ENCODE measurements at places on chromosomes 3 and 15. TPM values are rescaled to one million over a fixed set of nuclear protein-coding genes. Genes with fewer than 3 reads are reported as not detected.
A peak's percentile ranks its signal among the peaks of the same experiment; 100 is the strongest.

DNA sequence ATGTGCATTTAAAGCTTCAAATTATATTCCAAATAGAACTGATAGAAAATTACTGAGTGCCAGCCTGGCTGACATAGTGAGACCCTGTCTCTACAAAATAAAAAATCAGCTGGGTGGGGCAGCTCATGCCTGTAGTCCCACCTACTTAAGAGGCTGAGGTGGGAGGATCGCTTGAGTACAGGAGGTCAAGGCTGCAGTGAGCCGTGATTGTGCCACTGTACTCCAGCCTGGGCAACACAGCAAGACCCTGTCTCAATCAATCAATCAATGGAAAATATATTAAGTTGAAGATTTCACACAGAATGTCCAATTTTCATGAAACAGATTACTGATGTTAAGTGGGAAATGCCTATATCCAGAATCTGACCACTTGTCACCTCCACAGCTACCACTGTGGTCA is 4.1 kb downstream of the MON1A start:
- no peak for DNase-seq

RETNLB gene
- total RNA-seq = not detected

DNA sequence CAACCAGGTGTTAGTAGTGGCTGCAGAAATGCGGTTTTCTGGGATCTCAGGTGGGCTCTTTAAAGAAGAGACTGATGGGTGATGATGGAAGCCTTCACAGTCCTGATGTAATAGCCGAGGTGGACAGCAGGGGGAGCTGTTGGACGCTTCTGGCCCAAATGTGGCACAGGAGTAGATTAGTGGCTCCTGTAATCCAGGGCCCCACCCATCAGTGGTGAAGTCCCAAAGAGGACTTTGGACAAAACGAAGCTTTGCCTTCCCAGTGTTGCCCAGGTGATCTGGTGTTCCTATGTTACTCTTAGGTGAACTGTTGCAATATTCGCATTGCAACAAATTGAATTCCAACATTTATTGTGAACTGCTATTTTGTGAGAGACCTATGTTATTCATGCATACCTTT is 31.8 kb upstream of the MYZAP start:
- DNase-seq = peak; percentile 55

GRCh38 chr15:88690331-88690730 is 51.5 kb downstream of the ISG20 start:
- no peak for DNase-seq

IL20RB gene
- total RNA-seq = 3.6 TPM

DNA sequence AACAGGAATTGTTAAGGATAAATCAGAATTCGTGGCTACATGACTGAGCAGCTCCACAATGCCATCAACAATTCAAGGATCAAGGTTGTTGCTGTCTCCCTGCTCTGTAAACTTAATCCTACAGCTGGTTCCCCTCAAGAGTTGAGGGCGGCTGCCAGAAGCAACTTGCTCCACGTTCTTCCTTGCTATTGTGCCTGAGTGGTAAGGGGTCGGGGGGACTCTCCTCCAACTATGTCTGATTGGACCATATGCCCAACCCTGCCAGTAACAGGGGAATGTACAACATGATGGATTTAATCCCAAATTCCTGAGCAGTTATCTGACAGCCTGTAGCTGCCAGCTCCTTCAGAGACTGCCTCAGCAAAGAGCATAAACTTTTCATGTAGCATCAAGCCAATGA is 37.9 kb upstream of the MECOM start:
- no peak for DNase-seq

GRCh38 chr15:39744334-39745103 is 38.1 kb downstream of the FSIP1 start:
- DNase-seq = no peak

DNA sequence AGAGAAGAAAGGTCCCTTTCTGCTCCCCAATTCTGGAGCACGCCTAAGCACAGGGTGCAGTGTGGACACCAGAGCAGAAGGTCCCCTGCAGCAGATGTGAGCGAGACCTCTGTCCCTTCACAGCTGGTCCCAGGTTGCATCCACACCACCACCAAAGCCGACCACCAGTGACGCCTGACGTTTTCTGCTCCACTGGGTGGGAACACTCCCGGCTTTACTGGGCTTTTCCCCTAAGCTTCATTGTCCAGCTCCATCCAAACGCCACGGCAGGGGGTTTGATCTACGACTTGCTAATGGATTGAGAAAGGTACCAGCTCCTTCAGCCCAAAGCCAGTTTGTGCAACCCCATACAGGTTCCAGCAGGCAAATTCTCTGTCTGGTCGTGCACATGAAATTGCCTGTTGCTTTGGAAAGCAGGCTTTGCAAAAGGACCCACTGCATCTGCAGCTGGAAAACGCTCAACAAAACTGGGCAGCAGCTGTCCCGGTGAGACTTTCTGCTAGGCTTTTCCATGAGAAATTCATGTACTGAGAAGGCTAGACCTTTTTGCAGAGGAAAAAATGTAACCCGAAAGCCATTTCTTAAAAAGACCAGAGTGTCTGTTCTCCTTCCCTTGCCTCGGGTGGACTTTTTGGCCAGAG is 31.1 kb downstream of the ADAMTS17 start:
- DNase-seq = no peak

DNA sequence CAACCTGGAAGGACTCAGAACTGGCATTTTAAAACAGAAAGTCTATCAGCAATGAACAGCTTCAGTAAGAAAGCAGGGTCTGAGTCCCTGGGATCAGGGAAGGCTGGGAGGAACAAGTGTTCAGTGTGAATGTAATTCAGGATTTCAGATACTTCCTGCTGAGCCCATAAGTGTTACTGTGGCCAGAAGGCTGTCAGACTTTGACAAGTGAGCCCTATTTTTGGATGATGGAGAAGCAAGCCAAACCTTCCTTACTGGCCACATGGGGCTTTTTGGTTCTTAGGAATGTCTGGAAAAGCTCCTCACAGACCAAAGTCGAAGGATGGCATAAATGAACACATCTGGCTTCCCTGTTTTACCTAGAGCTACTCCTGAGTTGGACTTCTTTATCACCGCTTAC is 157.2 kb downstream of the BBX start:
- no peak for DNase-seq

LRTM1 gene
- total RNA-seq = not detected

- no peak for DNase-seq
Observed at GRCh38 chr3:185687271-185687878, 101.3 kb downstream of the SENP2 start.

- DNase-seq = no peak
Observed at GRCh38 chr15:93413745-93414144, 324.7 kb upstream of the RGMA start.

Measured in naive thymus-derived CD8-positive, alpha-beta T cell (primary cell).